ENCODE measurements at places on chromosomes 2 and 18.

- no peak for DNase-seq
Measured at GRCh38 chr2:64422466-64422865, 31.5 kb upstream of the LGALSL start.

DNA sequence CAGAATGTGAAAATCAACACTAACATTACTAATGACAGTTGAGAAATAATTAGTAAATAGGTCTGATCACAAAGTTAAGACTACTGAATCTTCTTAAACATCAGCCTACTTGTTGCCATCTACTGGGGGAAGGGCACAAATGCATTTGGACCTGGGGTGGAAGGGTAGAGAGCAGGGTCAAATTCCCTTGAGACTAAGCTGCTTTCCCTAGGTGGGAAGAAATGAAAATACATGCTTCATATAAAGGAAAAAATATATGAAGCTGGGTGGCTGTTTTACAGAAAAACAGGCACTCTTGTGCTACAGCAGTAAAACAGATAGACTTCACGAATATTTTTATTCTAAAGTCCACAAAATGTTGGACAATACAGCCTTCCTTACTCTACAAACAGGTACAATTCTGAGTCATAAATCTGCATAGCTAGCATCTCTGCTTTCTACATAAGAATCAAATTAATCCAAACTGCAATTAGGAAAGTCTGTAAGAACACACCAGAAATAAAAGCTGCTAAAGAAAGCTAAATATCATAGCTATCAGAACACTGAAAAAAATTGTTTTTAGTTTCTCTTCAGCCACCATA is 10.9 kb downstream of the TRIP12 start:
- no peak for DNase-seq

GRCh38 chr2:9264301-9264700 is 57.7 kb downstream of the ASAP2 start:
- DNase-seq = no peak

GRCh38 chr18:68500556-68500955 is 214.4 kb downstream of the TMX3 start:
- DNase-seq = no peak

Measured in AML-193 (cell line).